ENCODE measurements at places on chromosomes 3 and 15. TPM values are rescaled to one million over a fixed set of nuclear protein-coding genes. Genes with fewer than 3 reads are reported as not detected.

MAP2K5 gene
- total RNA-seq, result 4.2 TPM

CYP1A1 gene
- total RNA-seq, result not detected

GUCA1C gene
- total RNA-seq, result 1.3 TPM

MYO1E gene
- total RNA-seq, result 98.9 TPM

All from mesangial cell (primary cell).